Uterus (tissue), 4 donors: ENCODE measurements at places on chromosomes 7 and 10. TPM values are rescaled to one million over a fixed set of nuclear protein-coding genes. Genes with fewer than 3 reads are reported as not detected.

- H3K4me1 ChIP-seq, result no peaks in the 10 kb centered on the region
- DNase-seq, result no peak
- no peak overlapping the region for H3K4me3 ChIP-seq
- no peaks in the 10 kb centered on the region for H3K27me3 ChIP-seq
- H3K36me3 ChIP-seq, result no peaks in the 10 kb centered on the region
Measured at GRCh38 chr10:75764974-75765788, 333.8 kb downstream of the LRMDA start.

- no peak overlapping the region for H3K4me3 ChIP-seq
- H3K36me3 ChIP-seq, result no peaks in the 10 kb centered on the region
- no peak overlapping the region for H3K27ac ChIP-seq
- DNase-seq, result no peak
Measured at GRCh38 chr7:134121632-134122139, 5.5 kb upstream of the LRGUK start.

DNA sequence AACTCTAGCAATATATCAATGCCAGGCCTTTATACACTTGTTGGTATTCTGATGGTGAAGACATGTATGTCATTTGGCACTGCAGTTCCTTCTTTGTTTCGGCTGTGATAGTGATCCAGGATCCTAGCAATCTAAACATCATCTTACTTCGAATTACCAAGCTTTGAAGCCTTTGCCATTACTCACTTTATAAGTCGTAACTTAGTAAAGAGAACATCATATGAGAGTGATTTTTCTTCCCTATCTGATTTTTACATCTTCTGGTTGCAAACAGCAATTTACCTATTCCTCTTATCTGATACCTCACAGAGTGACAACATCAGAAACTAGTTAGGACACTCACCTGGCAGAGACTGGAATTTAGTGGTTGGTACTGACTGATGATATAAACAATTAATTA, 7.6 kb upstream of the BPGM start:
- H3K4me3 ChIP-seq, result no peak overlapping the region
- H3K27ac ChIP-seq, result no peak overlapping the region
- no peaks in the 10 kb centered on the region for H3K4me1 ChIP-seq
- no peaks in the 10 kb centered on the region for H3K36me3 ChIP-seq
- DNase-seq, result no peak

The SFXN3 gene
- 40.4 TPM for total RNA-seq
